ENCODE measurements at places on chromosomes 1 and 21.
A peak's percentile ranks its signal among the peaks of the same experiment; 100 is the strongest.

DNA sequence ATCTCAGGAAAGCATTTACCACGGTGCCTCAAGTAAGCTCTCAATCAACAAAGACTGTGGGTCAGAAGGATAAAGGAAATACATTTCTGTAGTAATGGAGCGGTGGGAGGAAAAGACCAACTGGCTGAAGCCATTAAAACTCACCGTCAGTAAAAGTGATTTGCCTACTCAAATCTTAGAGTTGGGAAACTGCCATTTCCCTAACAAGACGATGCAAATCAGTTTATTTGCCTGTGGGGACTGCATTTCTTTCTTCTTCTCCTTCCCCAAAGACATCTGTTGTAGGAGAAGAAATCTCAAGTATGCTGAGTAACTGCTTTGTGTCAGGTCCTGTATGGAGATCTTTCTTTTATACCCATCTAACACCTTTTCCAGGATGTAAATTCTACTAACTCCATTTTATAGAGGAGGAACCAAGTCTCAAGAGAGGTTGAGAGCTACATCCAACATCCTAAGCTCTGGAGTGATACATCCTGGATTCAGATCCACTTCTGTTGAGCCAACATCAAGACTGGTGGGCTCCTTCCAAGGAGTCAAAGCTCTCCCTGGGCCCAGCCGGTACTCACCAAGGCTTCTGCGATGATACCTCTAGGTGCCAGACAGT is 219.3 kb upstream of the FGGY start:
- no peak for DNase-seq

- peak; percentile 46 for DNase-seq
Measured at GRCh38 chr1:16720351-16721223, 19.7 kb upstream of the RNU1-4 start.

- no peak for DNase-seq
Measured at GRCh38 chr1:51568231-51568935, 48.5 kb upstream of the OSBPL9 start.

DNA sequence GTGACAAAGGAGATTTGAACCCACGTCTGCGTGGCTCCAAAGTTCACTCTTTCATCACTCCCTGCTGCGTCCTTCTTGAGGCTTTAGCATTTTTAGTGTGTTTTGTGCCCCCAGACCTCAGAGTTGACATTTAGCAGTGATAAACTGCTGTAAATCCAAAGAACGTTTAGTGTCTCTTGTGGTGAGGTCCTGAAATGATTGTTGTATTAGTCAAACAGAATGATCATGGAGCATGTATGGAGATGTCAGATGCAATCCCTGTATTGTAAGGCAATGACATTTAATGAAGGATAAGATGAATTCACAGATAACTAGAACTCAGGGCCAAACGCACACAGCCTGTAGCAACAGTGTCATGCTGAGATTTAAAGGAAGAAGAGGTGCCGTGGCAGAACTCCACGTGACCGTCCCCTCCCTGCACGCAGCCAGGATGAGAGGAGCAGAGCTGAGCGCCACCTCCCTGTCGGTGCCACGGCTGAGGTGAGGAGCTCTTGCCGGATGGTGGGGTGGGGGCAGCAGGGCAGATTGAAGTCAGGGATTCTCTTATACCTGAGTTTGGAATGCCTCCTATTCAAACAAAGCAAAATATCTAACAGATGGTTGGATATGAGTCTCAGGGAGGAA is 30.1 kb downstream of the NTPCR start:
- no peak for DNase-seq

DNA sequence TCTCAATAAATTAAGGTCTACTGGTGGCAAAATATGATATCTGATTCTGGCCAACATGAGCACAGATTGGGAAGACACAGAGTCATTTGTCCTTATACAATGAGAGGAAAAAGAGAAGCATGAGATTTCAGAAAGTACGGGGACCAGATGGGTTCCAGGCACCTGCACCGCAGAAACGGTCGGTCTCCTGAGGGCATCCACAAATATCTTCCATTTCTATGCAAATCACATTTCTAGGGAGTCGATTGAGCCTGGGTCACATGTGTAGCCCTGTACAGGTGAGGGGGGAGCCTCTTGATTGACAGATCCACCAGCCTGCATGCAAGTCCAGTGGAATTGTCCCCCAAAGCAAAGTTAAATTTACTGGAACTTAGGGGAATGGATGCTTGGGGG is 415.6 kb downstream of the NPHP4 start:
- peak; percentile 3 for DNase-seq

DNA sequence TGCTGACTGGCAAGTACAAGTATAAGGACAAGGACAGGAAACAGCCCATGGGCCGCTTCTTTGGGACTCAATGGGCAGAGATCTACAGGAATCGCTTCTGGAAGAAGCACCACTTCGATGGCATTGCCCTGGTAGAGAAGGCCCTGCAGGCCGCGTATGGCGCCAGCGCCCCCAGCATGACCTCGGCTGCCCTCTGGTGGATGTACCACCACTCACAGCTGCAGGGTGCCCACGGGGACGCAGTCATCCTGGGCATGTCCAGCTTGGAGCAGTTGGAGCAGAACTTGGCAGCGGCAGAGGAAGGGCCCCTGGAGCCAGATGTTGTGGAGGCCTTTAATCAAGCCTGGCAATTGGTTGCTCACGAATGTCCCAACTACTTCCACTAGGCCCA is 32.0 kb downstream of the SLC16A1 start:
- no peak for DNase-seq

DNA sequence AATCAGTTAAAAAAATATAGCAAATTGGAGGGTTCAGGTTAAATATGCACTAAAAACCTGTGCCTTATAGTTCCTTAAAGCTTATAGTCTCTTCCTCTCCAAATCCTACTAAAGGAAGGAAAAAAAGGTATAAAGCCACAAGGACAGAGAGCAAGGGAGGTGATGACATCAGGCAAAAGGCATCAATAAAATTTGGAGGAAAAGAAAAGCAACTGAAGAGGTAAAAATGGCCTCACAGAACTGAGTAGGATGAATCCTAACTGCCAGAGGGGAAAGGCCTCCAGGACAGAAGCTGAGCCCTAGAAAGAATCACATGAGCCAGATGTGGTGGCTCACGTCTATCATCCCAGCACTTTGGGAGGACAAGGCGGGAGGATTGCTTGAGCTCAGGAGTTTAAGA is 8.1 kb downstream of the CCSAP start:
- no peak for DNase-seq

GRCh38 chr1:225866981-225867380 is 15.2 kb downstream of the TMEM63A start:
- no peak for DNase-seq

- DNase-seq: no peak
Measured at GRCh38 chr1:200237066-200237465, 172.8 kb downstream of the ZNF281 start.

GRCh38 chr1:202282596-202283283 is 59.0 kb downstream of the UBE2T start:
- no peak for DNase-seq

DNA sequence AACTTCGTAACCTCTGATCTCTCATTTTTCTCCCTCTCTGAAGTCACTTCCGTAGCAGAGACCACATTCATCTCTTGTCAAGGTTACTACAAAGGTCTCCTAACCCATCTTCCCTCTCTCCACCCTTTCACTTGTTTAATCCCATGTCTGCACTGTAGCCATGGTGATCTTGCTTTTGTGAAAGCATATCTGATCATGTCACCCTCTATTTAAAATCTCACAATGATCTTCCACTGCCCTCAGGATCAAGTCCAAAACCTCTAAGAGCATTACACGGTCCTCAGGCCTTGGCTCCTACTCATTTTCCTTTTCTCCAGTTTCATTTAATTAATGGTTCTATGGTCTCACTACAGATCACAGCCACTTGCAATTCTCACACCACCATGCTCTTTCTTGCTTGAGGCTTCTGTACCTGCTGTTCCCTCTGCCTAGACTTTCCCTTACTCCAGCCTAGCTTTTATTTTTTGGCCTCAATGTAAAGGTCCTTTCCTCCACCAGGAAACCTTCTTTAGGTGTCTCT is 12.1 kb downstream of the ARHGEF11 start:
- DNase-seq: no peak

- DNase-seq: no peak
Measured at GRCh38 chr1:206925106-206925736, 3.5 kb upstream of the FCMR start.
